ENCODE measurements at places on chromosomes 2 and 18. TPM values are rescaled to one million over a fixed set of nuclear protein-coding genes. Genes with fewer than 3 reads are reported as not detected.

GRCh38 chr18:61628085-61628484 is 264.7 kb downstream of the RNF152 start:
- no peak for DNase-seq

GRCh38 chr2:157890969-157891642 is 15.0 kb upstream of the ACVR1 start:
- DNase-seq: no peak

The NEB gene
- 0.14 TPM for total RNA-seq

The SCN3A gene
- total RNA-seq: not detected

Data from activated CD4-positive, alpha-beta memory T cell treated with anti-CD3 and anti-CD28 coated beads for 36 hours (primary cell).